NCI-H774 (cell line): ENCODE measurements at places on chromosomes 13 and 19.

DNA sequence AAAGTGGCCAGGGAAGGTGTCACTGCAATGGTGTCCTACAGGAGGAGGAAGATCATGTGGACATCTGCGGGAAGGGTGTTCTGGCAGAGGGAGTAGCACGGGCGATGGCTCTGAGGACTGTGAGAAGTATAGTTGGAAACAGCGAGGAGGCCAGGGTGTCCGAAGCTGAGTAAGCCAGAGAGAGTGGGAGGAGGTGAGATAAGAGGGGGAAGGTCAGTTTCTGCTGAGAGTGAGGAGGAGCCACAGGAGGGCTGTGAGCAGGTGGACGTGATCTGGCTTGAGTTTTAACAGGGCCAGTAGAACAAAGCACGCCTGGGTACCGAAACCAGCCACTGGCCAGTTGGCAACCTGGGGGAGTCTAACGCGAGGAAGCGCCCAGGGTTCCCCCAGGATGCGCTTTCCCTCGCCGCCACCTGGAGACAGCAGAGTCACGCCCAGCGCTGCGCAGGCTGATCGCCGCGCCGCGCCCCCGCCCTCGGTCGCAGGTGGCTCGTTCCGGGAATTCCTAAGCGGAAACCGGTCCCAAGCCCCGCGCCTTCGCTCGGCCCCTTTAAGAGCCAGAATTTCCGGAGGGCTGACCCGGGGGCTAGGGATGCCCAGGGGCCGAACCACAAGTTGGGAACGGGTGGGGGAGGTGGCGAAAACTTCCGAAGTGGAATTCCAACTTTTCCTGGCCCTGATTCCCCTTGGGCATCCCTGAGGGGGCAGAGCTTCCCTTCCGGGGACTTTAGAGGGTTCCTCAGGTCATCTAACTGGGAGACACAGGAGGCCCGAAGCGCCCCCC lies 1.1 kb upstream of the LSR start:
- DNase-seq, result peak; percentile 91

DNA sequence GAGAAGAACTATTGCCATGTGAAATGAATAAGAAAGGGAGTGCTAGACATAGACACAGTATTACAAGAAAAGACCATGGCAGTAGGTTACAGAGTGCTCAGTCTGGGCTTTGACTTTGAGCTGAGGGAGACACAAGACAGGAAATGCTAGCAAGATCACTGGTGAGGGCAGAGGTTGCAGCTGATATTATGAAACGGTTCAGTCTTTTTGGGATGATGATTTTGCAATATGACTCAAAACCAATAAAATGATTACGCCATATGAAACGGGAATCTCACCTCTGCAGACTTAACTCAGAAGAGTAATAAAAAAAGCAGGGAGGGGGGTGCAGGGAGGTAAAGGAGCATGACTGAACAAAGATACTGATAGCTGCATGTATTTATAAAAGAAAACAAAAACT lies 123.1 kb downstream of the RBM26 start:
- no peak for DNase-seq

DNA sequence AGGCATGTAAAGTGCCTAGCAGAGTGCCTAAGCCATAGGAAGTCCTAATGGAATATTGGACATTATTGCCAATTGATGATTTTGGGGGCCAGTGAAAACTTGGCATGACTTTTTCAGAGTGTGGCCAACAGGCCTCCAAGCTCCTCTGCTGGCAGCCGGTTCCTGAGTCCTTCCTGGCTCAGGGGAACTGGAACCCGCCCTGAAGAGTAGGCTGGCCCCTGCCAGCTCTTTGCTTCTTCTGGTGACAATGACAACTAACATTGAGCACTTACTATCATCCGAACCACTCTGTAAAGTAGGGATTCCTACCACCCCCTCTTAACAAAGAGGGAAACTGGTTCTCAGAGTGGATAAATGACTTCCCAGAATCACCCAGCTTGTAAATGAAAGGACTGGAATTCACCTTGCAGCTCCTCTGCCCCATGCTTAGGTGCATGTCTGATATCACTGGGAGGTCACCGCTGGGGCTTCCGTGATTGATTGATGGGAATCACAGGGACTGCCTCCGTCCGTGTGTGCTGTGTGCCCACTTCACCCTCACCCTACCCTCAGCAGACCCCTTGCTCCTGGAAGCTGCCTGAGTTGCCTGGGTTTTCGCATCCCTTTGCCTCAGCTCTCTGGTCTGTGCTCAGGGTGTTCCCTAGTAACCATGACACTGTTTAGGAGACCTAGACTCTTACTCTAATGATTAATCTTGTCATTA lies 50.6 kb downstream of the TNFRSF19 start:
- no peak for DNase-seq

DNA sequence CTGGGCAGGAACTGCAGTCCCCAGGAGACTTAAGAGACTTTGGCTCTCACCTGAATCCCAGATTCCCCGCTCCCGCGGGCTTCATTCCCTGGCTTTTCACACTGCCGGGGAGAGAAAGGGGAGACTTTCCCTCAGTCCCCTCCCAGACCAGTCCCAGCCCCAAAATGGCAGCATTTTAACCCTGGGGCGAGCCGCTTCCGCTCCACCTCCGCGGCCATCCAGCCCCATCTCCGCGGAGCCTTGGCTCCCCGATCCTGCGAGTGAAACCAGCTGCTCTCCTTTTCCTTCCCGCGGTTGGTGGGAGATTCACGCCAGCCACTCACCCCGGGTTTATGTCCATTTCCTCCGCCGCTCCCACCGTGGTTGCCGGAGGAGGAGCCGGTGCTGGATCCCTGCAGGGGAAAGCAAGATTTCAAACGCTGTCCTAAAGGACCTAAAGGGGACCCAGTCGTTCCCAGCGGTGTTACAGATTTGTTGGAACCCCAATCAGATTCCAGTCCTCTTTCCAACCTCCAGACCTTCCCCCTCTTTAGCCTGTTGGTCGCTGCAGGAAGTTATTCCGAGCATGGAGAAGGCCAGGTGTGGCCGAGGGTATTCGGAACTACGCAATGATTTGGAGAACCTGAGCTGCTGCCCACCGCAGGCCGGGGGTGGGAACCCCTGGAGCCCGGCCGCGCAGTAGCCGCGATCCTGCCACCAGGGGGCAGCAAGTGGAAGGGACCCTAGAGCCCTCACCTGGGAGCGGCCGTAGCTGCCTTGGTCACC lies 3.4 kb downstream of the DMKN start:
- peak; percentile 48 for DNase-seq

DNA sequence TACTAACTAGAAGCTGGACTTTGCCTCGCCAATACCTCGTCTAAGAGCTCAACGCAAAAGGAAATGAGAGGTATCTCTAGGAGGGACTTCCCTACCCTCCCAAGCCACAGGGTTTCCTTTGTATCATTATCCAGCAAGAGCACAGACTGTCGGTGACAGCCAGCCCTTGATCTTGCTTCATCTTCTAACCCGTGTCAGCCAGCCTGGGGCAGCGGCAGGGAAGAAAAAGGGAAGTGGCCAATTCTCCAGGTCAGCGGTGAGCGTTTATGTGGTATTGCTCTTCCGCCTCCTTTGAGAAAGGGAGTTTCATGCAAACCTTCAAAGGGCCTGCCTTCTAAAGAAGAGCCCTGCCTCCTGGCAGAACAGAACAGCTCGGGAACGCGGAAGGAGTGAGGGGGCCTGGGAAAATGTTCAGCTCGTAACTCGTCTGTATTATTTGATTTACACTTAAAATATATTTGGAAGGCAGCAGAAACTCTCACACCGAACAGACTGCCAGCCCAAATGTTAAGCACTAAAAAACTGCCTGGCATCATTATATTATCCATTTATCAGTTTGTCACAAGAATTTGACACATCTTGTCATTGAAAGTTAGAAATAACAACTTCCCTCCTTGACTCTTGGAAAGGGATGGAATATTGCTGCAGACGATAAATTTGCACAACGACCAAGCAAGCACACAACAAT lies 41.8 kb downstream of the EFNB2 start:
- DNase-seq, result no peak
